ENCODE measurements at places on chromosomes 1 and 21.
A peak's percentile ranks its signal among the peaks of the same experiment; 100 is the strongest.

DNA sequence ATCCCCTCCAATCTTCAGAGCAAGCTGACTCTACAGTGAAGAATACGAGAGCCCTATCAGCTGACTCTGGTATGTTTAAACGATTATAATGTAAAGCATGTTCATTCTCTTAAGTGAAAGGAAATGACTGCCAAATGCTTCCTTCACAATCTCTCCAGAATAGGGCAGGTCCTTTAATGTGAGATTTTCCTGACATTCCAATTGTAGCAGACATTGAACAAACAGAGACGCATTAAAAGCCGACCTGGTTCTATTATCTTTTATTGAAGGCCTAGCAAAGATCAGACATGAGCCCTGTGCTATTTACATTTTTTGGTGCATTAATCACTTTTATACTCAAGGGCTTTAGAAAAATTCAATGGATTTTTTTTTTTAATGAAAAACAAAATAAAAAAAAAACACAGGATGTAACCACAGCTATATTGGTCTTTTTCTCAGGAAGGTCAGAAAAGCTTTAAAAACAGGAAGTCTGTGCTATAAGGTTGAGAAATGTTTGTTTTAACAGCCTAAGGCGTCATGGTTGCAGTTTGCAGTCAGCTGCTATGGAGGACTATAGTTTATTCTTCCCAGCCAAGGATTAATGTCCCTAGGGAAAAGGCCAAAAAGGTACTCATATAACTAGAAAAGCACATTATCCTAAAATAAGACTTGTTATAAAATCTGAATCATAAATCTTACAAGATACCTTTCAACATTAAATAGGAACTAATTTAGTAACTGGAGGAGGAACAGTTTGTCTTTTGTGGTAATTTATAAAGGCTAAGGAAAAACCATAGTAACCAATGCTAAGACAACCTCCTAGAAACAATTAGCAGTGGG lies 104.8 kb downstream of the RERE start:
- DNase-seq = no peak

- DNase-seq = no peak
Observed at GRCh38 chr1:223176437-223176836, 33.4 kb upstream of the TLR5 start.

GRCh38 chr21:44999972-45000636 lies 60.3 kb downstream of the SLX9 start:
- DNase-seq = peak; percentile 26

DNA sequence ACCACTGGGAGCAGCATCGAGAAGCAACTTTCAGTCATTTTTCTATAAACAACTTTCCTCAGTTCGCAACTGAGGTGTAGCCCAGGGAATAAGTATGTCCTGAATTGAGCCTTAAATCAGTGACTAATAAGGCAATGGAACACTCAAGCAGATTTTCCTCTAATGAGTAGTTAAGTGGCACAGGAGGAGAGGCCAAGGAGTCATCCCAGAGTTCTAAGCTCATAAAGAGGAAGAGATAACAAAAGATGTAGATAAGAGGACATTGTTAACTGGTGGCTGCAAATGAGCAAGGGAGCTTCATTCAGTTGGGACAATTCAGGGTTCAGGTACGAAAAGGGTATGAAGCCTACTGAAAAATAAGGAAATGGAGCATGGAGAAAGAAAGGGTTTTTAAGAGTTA lies 64.5 kb downstream of the LRRC40 start:
- no peak for DNase-seq

DNA sequence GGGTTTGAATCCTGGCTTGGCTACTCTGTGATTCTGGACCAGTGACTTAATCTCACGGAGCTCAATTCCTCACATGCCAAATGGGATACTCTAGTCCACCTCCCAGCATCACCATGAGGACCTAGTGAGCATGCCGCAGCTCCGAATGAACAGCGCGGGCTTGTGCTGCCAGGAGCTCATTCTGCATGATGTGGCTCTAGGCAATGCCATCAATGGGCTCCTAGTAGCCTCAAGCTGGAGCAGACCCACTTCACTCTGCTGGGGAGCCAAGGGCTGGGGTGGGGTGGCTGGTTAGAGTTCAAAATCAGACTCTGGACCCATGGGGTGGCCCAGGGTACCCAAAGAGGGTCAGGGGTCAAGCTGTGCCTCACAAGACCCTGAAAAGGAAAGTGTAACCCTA lies 41.5 kb downstream of the CDK18 start:
- DNase-seq = no peak

DNA sequence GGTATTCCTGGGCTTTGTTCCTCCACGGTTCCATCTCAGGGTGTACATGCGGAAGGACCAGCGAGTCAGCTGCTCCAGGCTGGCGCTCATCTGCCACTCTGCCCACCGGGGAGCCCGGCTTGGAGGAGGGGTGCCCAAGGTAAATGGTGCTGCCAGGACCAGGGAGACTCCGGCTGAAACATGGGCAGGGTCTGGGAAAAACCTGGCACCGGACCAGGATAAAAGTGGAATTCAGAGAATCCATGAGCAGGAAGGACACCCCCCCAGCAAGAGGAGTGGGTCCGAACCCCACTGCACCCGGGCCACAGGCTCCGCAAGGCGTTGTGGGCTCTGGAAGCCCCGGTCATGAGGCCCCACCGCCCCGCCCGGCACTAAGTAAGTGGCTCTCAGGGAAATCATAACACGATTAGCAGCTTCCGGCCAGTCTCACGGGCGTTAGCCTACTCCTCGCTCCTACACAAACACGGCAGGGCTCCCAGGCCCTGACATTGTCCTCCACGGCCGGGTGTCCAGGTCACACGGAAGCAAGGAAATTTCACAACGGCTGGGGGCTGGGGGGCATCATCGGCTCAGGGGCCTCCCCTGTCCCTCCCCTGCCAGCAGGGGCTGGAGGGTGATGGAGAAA lies 21.1 kb downstream of the MEGF6 start:
- no peak for DNase-seq

DNA sequence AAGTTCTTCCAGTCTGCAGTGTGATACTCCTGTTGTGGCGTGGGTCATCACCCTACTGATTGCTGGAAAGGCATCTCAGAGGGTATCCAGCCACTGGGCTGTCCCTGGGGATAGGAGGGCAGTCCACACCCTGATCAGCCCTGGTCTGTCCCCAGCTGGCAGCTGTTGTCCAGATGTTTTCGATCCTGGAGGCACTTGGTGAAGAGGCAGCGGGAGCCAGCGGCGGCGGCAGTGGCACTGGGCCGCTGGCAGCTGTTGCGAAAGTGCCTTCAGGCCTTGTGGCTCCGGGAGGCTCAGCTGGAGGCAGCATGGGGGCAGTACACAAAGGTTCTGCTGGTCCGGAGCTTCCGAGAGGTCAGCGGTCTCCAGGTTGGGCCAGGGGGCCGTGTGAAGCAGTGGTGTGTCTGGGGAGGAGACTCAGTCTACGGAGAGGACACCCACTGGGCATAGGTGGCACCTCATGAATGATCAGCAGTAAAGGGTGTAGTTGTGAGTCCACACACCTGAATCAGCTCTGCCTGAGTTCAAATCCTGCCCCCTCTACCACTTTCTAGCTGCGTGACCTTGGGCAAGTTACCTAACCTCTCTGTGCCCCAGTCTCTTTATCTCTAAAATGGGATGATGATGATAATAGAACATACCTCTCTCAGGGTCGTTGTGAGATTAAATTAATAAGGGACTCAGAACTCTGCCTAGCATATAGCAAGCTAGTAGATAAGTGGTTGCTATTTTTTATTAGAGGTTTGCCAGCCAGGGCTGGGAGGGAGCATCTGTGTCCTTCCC lies 6.1 kb downstream of the C1orf167 start:
- DNase-seq = no peak

- no peak for DNase-seq
Observed at GRCh38 chr1:156476501-156477298, 23.9 kb downstream of the MEF2D start.

GRCh38 chr21:27476696-27477095 lies 509.8 kb upstream of the ADAMTS5 start:
- DNase-seq = no peak
